ENCODE measurements at places on chromosomes 1 and 21.

DNA sequence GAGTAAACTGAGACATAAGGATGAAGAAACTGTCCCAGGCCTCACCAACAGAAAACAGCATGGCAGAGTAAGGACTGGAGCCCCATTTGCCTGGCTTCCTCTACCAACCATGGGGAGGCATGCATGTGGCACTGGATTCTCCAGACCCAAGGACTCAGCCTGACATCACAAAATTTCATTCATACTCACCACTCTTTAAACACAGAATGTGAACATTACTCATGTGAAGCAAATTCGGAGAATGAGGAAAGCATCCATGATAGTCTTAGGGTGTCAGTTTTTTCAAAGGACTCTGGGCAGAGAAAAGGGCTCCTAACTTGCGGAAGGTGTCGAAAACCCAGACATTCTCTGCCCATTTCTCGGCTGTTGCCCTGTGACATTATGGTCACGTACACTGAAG, 83.9 kb downstream of the PCNX2 start:
- DNase-seq, result no peak

DNA sequence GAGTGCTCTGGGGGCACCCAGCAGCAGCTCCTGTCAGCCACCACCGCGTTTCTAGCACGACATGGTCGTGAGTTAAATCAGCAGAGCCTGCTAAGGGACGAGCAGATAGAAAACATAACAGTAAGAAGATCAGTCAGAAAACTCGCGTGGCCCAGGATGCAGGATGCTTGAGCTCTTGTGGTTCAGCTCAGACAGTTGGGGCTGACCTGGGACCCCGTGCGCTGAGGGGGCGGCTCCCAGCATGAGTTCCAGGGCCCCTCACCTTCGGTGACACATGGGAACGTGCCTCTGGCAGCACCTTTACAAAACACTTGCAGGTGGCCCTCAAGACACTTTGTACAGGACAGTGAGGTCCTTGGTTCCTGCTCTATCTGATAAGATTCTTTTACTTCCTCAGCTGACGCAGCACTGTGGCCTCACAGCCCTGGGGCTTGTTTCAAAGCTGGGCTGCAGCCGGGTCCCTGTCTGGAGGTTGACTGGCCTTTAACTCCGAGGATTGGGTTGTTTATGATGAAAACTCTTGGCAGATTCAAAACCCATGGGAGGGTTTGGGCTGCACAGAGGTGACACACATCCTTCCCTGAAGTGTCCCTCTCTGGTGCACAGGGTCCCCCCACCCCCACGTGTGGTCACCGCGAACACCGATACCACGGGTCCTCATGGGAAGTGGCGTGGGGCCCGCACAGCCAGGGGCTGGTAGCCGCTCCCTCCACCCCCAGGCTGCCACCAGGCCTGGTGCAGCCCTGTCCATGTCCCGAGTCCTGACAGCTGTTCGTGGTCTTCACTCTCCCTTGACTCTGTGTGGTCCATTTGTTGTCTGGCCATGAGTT, 65.3 kb upstream of the COL6A1 start:
- no peak for DNase-seq

GRCh38 chr1:231970684-231971083, 344.1 kb downstream of the DISC1 start:
- DNase-seq, result no peak

- DNase-seq, result peak; percentile 66
These were observed 111.9 kb upstream of the KAZN start for GRCh38 chr1:14486401-14487201.

- DNase-seq, result no peak
These were observed 336.4 kb downstream of the CAMTA1 start for GRCh38 chr1:7121622-7121988.

DNA sequence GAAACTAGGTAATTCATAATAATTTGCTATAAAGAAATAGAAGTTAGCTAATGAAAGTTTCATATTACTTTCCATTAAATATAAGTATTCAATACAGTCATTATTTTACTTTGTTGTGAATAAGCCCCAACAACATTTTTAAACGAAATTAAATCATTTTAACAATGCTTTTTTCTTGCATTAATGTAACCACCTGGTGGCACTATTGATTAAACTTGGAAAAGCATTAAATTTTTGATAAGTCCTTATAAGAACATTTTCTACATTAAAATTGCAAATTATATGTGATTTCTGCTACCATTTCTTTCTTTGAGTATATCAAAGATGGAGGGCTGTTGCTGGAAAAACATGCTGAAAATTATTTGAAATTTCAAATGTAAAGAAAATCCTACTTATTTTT, 918.8 kb upstream of the TMPRSS15 start:
- peak; percentile 3 for DNase-seq
